Activated naive CD4-positive, alpha-beta T cell treated with anti-CD3 and anti-CD28 coated beads, Interleukin-2, amount 10 ng/mL, durations not matched to agents 7 days and 5 days (primary cell): ENCODE measurements at places on chromosomes 11 and 22.
A peak's percentile ranks its signal among the peaks of the same experiment; 100 is the strongest.

- peak; percentile 67 for DNase-seq
Measured at GRCh38 chr11:119108146-119108856, 1.2 kb downstream of the C2CD2L start.

- no peak for DNase-seq
Measured at GRCh38 chr11:134578807-134579723, 167.0 kb upstream of the B3GAT1 start.

- no peak for DNase-seq
Measured at GRCh38 chr22:24144056-24144777, 37.1 kb upstream of the SUSD2 start.

DNA sequence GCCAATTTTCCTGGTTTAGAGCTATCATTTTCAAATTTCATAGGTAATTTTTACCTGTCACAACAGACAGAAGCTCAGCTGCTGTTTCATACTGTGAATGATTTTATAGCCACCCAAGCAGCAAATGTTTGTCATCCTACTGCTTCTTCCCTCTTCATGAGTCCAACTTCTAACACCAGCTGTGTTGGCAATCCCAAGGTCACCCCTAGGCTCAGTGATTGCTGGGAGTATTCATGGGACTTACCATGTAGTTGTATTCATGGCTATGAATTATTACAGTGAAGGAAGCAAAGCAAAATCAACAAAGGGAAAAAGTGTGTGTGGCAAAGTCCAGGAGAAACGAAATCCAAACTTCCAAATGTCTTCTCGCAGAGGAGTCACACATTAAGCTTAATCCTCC is 28.5 kb downstream of the CUL5 start:
- no peak for DNase-seq

DNA sequence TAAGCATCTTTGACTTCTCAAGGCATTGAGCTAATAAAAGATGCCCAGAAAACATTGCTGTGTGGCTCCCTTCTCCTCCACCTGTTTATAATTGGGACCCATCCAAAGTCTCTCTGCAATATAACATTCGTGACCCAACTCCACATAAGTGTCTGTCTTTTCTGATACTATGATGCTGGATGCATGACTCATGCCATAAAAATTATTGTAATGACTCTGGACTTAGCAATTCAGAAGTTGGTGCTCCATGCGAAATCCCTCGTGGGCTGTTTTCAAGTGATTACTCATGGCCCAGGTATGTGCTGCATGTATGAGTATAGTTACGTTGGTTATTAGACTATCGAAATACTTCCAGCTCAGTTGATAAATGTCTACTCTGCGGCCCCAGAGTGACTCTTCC is 11.7 kb downstream of the FJX1 start:
- no peak for DNase-seq
